Pulmonary artery endothelial cell (primary cell): ENCODE measurements at places on chromosomes 5 and 9. TPM values are rescaled to one million over a fixed set of nuclear protein-coding genes. Genes with fewer than 3 reads are reported as not detected.

- no peak for DNase-seq
These were observed 369.9 kb downstream of the DNAH5 start for GRCh38 chr5:13574574-13574973.

DNA sequence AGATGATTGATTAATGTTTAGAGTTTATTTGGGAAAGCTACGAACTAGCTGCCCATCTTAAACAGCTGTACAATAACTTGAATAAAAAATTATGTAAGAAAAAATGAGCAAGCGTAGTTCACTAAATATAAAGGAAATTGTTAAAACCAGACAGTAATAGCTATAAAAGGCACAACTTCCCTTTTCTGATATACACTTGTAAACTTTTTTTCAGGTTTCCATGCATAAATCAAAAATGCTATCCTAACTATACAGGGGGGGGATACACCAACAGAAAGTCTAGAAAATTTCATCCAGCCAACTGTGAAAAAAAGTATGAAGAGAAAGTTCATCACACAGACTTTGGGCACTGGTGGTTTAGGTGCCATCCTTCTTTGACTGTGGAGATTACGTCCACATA lies 122.3 kb downstream of the NR3C1 start:
- DNase-seq = no peak

- no peak for DNase-seq
These were observed 80.2 kb upstream of the LIFR start for GRCh38 chr5:38636626-38637025.

The GPR21 gene
- total RNA-seq = 0.35 and 0.46 TPM in 2 replicates

The EGFLAM gene
- total RNA-seq = 0.53 and 0.59 TPM in 2 replicates
